ENCODE measurements at places on chromosomes 7 and 10.

DNA sequence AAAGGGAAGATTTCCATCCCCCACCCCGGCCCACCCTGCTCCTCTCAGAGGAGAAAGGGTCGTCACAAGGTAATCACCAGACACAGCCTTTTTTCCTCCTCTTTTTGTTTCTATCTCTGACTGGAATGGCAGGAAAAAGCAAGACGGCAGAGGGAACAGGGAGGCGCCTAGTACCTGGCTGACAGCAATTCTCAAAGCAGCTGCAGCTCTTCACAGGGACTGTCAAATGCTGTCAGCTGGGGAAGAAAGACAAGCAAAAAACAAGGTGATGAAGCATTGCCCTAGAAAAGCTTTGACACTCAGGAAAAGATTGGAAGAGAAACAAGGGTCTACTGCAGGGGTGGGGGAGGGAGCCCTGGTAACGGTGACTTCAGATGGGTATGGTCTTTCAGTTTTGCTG, 52.7 kb downstream of the GNA12 start:
- H3K27ac ChIP-seq, result no peak overlapping the region
- no peaks in the 10 kb centered on the region for H3K27me3 ChIP-seq
- peaks cover 14% of the 10 kb centered on the region for H3K36me3 ChIP-seq
- no peak overlapping the region for H3K4me3 ChIP-seq

DNA sequence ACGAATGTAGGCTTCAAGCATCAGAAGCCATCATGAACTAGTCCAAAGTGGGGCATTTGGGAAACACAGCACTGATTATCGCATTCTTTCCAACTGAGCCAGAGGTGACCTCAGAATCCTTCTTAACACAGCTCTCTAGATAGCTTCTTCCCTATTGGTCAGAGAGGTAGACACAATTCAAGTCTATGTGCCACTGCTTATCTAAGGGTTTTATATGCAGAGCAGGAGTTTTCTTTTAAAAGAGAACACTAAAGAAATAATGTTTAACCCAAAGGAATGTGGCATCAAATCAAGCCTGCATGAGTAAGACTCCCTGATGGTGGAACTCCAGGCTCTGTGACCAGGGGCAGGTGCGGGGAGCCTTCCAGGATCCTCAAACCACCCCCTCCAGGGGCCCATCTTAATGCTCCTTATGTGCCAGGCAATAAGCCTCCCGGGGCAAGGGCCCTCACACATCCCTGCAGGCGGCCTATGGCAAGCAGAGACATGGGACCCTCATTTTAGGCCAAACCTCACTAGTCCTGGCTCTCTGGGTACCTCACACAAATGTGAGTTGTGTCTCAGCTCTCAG, 13.8 kb downstream of the HSPA12A start:
- H3K27me3 ChIP-seq, result peaks cover 4% of the 10 kb centered on the region
- peaks cover 15% of the 10 kb centered on the region for H3K4me1 ChIP-seq
- H3K36me3 ChIP-seq, result no peaks in the 10 kb centered on the region
- H3K4me3 ChIP-seq, result no peak overlapping the region
- DNase-seq, result no peak

DNA sequence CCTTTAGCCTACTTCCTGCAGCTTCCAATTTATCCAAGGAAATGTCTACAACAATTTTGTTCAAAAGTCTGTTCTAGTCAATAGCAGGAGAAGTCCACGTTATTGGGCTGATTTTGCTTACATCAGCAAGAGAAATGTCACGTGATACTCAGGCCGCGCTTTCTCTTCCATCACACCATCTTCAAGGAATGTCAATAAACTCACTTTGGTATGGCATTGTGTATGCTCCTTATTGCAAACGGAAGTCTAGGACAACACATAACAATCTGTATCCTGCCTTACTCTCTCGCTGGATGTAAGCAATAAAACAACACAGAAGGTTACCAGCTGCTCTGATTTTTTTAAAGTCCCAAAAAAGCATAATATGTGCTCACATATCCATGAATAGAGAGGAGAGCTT, 17.1 kb upstream of the STK17A start:
- H3K4me1 ChIP-seq, result no peaks in the 10 kb centered on the region
- H3K27me3 ChIP-seq, result peaks cover 5% of the 10 kb centered on the region
- DNase-seq, result no peak
- no peak overlapping the region for H3K4me3 ChIP-seq

DNA sequence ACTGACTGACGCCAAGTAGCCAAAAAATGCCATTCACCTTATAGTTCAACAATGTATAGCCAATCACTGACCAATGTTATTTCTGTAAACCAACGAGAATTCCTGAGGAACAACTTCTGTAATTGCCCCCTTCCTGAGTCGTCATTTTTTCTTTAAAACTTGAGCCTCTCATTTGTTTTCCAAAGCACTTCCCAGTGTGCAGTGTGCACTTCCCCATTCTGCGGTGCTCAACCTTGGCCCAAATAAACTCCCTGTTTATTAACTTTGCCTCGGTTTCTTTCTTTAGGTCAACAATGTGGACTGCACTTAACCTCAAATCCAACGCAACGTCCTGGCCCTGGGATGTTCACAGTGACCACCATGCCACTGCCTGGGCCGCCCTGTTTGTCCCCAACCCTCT, 15.1 kb downstream of the PKD1L1 start:
- no peaks in the 10 kb centered on the region for H3K36me3 ChIP-seq
- H3K27me3 ChIP-seq, result no peaks in the 10 kb centered on the region
- H3K4me3 ChIP-seq, result no peak overlapping the region
- DNase-seq, result no peak
- peaks cover 9% of the 10 kb centered on the region for H3K4me1 ChIP-seq

DNA sequence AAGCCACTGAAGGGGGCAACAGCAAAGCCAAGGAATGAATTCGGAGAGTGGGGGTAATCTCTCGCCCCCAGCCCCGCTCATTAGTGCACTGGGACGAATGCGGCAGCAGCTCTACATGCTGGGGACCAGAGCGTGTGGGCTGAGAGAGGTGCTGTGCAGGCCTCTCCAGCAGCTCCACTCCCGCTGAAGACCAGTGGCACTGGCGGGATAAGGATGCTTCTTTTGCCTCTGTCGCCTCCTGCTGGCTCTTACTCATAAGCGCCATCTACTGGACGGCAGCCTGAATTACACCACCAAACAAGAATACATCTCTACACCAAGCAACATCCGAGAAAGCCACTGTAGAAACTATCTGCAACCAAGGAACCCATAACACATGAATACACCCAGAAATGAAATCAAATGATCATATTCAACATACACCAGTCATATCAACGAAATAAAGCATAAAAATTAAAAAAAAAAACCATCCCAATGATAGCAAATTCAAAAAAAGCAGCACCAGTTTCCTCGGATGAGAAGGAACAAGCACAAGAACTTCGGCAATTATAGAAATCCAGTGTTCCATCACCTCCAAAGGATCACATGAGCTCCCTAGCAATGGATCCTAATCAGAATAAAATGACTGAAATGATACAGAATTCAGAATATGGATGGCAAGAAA, 79.0 kb upstream of the TMEM168 start:
- no peak overlapping the region for H3K4me3 ChIP-seq
- H3K4me1 ChIP-seq, result peaks cover 4% of the 10 kb centered on the region
- no peak overlapping the region for H3K27ac ChIP-seq
- H3K36me3 ChIP-seq, result no peaks in the 10 kb centered on the region

DNA sequence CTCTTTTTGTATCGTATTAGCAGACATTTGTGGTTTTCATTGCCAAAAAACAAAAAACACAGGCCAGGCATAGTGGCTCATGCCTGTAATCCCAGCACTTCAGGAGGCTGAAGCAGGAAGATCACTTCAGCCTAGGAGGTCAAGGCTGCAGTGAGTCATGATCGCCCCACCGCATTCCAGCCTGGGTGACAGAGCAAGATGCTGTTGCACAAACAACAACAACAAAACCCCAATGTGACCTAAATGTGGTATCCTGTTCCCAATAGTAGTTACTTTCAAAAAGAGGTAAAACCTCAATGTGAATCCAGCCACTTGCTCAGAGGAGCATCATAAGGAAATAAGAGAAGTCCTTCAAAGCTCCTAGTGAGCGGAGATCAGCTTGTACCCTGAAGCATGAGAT, 45.8 kb upstream of the SKAP2 start:
- H3K36me3 ChIP-seq, result no peaks in the 10 kb centered on the region
- no peaks in the 10 kb centered on the region for H3K4me1 ChIP-seq
- no peak for DNase-seq
- no peak overlapping the region for H3K4me3 ChIP-seq

DNA sequence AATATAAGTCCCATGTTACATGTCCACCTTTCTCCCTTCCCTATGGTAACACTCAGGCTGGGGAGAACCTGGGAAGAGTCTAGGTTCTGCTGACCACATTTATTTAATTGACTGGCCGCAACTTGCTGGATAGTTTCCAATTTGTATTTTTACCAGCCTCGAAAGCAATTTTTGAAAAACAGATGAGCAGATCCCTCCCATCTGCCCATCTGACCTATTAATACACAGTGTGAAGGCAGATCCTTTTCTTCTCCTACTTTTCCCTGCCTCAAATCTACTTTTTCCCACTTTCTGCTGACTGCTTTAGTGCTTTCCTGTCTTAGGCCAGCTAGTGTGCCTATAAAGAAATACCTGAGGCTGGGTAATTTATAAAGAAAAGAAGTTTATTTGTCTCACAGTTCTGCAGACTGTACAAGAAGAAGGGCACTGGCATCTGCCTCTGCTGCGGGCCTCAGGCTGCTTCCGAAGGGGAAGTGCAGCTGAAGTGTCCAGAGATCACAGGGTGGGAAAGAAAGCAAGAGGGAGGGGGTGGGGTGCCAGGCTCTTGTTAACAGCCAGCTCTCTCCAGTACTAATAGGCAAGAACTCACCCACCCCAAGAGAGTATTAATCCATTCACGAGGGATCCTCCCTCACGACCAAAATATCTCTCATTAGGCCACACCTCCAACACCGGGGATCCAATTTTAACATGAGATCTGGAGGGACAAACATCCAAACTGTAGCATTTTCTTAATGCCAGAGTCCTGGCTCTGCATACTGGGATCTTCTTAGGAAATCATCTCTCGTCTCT, 336.0 kb upstream of the IGFBP3 start:
- no peaks in the 10 kb centered on the region for H3K36me3 ChIP-seq
- no peaks in the 10 kb centered on the region for H3K27me3 ChIP-seq
- H3K27ac ChIP-seq, result no peak overlapping the region
- H3K4me3 ChIP-seq, result no peak overlapping the region
- no peak for DNase-seq

DNA sequence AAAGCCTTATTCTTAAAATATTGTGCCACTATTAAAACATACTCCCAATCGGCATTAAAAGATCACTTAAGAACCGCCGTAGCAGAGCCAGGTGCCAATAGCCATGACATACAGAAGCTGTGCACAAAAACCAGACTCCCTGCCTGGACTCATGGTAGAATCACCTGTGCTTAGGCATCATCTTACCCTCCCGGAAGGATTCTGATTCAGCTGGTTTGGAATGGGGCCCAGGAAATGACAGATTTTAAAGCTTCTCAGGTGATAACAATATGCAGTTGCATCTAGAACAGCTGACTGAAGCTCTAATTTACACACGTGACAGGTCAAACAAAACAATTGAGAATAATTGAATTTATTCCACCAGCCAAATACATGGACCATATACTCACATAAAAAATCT, 10.7 kb downstream of the A1CF start:
- peaks cover 2% of the 10 kb centered on the region for H3K27me3 ChIP-seq
- no peak overlapping the region for H3K27ac ChIP-seq
- H3K36me3 ChIP-seq, result no peaks in the 10 kb centered on the region
- no peak overlapping the region for H3K4me3 ChIP-seq
- DNase-seq, result no peak

GRCh38 chr7:93228302-93228701, 2.0 kb upstream of the HEPACAM2 start:
- no peak overlapping the region for H3K27ac ChIP-seq
- no peak for DNase-seq
- peaks cover 3% of the 10 kb centered on the region for H3K27me3 ChIP-seq
- H3K4me3 ChIP-seq, result no peak overlapping the region
- H3K36me3 ChIP-seq, result no peaks in the 10 kb centered on the region
- H3K4me1 ChIP-seq, result peaks cover 4% of the 10 kb centered on the region

- no peak for DNase-seq
- H3K27me3 ChIP-seq, result no peaks in the 10 kb centered on the region
These were observed 63.8 kb upstream of the DOCK1 start for GRCh38 chr10:126841341-126841895.

- no peaks in the 10 kb centered on the region for H3K27me3 ChIP-seq
- peak overlapping the region; percentile 95 for H3K27ac ChIP-seq
- H3K36me3 ChIP-seq, result no peaks in the 10 kb centered on the region
- DNase-seq, result no peak
- peaks cover 12% of the 10 kb centered on the region for H3K4me1 ChIP-seq
These were observed 1.2 kb upstream of the NAMPT start for GRCh38 chr7:106285855-106286492.

DNA sequence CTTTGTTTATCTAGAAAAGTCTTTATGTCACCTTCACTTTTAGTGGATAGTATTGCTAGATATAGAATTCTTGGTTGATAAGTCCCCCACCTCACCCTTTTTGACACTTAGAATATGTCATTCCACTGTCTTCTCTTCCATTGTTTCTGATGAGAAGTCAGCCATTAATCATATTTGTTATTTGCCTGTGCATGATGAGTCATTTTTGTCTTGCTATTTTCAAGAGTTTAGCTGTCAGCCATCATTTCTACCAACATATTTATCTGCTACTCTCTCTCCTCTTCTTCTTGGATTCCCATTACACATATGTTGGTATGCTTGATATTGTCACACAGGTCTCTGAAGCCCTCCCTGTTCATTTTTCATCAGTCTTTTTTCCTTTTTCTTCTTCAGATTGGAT, 160.8 kb upstream of the TCF7L2 start:
- H3K27me3 ChIP-seq, result no peaks in the 10 kb centered on the region
- no peak overlapping the region for H3K27ac ChIP-seq
- no peak for DNase-seq
- H3K4me1 ChIP-seq, result no peaks in the 10 kb centered on the region
- no peaks in the 10 kb centered on the region for H3K36me3 ChIP-seq
- H3K4me3 ChIP-seq, result no peak overlapping the region

DNA sequence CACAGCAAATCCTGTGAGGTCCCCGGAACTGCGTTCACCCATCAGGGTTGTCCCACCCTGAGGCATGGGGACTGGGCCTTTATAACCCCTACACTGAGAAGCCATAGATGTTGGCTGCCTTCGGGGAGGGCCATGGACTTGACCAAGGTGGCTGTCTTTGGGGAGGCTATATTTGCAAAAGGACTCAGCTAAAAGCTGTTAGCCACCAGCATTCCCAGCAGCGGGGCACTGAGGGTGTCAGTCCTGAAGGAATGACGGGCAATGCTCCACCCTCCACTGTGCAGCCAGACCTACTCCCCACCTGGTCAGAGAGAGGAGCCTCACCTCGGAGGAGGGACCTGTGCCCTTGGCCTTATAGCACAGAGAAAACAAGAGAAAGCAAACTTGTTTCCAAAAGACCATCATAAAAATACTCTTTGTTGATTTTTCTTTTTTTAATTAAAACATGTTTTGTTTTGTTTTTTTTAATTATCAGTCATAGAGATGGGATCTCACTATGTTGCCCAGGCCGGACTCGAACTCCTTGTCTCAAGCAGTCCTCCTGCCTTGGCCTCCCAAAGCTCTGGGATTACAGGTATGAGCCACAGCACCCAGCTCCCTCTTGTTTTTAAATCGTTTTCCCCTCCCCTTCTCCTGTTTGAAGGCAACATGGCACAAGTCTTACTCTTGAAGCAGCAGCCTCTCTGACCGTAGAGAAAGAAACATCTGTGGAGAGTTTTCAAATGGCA, 26.7 kb upstream of the CUX1 start:
- no peaks in the 10 kb centered on the region for H3K4me1 ChIP-seq
- no peak overlapping the region for H3K27ac ChIP-seq
- H3K27me3 ChIP-seq, result no peaks in the 10 kb centered on the region
- H3K4me3 ChIP-seq, result no peak overlapping the region
- H3K36me3 ChIP-seq, result no peaks in the 10 kb centered on the region

Data from natural killer cell (primary cell).